ENCODE measurements at places on chromosomes 3 and 15.

- no peak for DNase-seq
These were observed 3.8 kb upstream of the IRAK2 start for GRCh38 chr3:10160925-10161324.

DNA sequence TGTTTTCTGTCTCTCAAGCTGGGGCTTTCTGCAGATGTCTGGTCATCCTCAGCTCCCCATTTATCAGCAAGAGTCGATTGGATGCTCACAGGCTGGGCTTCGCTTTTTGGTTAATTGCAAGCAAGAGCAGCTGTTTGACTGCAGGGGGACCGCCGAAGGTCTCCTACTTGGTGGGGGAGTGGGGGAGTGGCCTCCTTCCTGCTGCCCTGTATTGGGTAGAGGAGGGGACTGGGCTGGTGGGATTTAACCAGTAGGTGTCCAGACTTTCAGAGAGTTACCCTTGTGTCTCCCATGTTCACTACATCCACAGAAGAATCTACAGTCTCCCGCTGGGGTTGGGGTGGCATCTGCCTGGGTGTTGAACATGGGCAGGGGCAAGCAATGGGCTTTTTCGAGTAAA lies 78.7 kb downstream of the PLXNA1 start:
- no peak for DNase-seq

GRCh38 chr15:101188637-101189408 lies 63.0 kb downstream of the CHSY1 start:
- no peak for DNase-seq

DNA sequence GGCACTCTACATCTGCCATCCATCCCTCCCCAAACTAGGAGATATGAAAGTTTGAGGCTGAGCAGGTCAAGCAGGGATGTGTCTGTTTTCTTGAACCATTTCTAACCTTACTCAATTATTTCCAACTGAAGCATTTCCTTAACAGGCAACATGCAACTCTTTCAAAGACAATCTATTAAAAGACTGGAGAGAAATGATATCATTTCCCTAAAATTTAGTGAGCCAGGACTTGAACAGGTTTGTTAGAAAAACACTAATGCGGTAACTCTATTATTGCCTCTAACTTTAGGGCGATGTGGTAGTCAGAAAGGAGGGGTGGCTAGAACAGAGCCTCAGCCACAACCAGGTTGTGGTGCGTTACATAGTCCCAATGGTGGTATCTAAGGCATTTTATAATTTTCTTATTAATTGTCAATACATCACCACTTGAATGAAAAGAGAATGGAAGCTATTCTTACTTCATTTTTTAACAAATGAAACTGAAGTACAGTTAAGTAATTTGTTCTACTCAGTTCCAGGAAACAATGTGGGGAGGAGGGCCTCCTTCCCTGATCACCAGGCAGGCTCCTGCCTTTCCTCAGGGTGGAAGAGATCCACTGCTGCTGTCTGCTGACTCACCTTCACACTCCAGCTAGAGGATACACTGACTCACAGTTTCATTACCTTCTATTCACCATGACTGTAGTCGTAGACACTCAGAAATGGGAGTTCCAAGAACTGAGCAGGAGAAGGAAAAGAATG lies 22.8 kb downstream of the MYO1E start:
- DNase-seq = no peak

DNA sequence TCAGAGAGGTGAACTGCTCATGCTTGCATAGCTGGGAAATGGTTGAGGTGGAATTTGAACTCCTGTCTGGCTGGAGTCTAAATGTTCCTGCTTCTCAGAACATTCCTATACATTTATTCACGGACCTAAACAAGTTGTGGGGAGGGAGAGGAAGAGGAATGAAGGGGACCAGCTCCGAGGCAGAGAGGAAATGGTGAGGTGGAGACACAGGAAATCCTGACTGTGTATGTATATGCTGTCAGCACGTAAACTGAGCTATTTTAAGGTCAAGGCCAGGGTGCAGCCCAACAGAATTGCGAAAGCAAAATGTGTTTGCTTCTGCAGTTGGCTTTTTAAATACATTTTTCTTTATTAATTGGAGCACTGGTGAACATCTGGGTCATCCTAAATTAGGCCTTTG lies 74.1 kb upstream of the POMGNT2 start:
- DNase-seq = peak; percentile 25

- no peak for DNase-seq
These were observed 7.5 kb downstream of the CD200R1 start for GRCh38 chr3:112967425-112967824.

GRCh38 chr3:42122261-42123011 lies 31.3 kb downstream of the TRAK1 start:
- DNase-seq = no peak

DNA sequence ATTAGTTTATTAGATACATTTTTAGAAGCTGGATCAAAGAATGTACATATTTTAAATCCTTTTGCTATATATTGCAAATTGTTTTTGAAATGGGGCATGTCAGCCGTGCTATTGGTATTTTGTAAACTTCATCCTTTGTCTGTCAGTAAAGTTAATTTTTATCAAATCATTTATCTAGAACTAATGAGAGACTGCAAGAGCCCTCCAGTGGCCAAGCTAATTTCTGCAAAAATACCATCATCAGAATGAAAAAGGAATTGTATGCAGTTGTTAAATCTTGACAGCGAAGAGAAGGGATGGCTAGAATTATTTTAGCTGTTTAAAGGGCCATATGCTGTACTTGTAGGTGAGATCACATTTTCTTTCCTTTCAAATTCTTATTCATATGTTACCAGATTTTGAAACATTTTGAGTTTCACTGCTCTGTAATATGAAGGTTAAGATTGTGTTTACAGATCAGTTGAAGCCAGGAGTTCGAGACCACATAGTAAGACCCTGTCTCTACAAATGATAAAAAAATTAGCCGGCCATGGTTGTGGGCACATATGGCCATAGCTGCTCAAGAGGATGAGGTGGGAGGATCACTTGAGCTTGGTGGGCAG lies 8.1 kb upstream of the CLDN11 start:
- DNase-seq = no peak

- DNase-seq = no peak
These were observed 5.8 kb upstream of the PLA2G4D start for GRCh38 chr15:42100021-42100800.

- DNase-seq = no peak
These were observed 25.8 kb upstream of the BLM start for GRCh38 chr15:90691369-90691768.

DNA sequence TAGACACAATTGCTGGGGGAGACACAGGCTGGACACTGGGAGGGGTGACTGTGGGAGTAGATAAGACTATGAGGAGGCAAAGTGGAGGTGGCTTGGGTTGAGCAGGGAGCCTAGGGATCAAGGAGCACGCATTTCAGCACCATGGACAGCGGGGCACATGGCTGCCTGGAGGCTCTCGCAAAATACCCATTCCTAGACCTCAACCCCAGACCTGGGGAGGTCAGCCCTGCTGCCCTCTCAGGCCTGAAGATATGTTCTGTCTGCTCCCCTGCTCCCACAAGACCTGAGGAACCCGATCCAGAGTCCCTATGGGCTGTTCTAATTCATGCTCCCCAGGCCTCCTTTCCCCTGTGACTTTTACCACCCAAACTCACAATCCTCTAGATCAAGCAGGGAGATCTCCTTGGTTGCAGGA lies 16.0 kb upstream of the CPEB1 start:
- peak; percentile 52 for DNase-seq

DNA sequence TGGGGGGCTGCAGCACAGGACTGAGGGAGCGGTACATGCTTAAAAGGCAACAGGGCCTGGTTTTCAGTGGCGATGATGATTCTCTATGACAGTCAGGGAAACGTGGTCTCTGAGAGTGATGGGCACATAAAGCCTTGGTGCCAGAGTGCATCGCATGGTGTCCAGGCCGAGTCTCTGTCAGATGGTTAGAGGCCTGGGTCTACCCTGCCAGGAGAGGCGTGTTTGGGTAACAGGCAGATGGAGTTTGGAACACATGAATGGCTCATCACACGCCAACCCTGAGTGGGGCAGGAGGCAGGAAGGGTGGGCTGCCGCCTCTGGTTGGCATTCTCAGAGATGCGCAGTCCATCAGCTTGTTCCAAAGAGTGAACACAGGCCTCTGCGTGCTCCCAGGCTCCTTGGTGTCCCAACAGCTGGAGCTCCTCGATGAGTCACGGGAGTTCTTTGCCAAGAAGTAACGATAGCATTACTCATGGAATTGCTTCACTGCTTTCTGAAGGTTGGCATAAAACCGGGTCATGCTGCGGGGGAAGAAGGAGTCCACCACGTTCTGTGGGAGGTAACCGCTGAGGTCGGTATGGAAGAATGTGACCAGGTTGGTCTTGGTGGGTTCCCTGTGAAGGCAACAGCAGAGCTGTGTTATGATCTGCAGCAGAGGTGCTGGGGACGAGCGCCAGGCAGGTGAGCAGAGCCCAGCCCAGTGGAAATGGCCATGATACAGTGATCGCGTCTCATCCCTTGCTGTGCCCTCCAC lies 11.0 kb downstream of the STARD5 start:
- DNase-seq = no peak

DNA sequence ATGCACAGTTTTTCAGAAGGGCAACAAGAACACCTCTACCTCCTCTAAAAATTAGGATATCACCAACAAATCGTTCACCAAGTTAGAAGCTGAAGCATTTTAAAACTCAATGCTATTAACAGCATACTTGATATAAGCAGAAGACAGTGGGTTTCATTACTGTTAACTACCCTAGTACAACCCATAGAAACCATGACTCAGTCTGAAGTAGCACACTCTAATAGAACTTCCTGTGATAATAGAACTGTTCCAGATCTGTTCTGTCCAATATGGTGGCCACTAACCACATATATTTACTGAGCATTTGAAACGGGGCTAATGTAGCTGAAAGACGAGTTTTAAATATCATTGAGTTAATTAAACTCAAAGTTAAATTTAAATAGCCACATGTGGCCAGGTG lies 1075.6 kb downstream of the FHIT start:
- DNase-seq = no peak

- DNase-seq = no peak
These were observed 50.9 kb upstream of the ATP2B2 start for GRCh38 chr3:10556312-10556711.

GRCh38 chr15:77352887-77353286 lies 67.0 kb downstream of the PEAK1 start:
- no peak for DNase-seq

GRCh38 chr3:359672-360071 lies 163.1 kb downstream of the CHL1 start:
- DNase-seq = no peak

Measured in activated CD4-positive, alpha-beta T cell treated with anti-CD3 and anti-CD28 coated beads, Interleukin-2, amount 50 U/mL, for 1 hour (primary cell).